ENCODE measurements at places on chromosomes 5 and 9.
A peak's percentile ranks its signal among the peaks of the same experiment; 100 is the strongest.

DNA sequence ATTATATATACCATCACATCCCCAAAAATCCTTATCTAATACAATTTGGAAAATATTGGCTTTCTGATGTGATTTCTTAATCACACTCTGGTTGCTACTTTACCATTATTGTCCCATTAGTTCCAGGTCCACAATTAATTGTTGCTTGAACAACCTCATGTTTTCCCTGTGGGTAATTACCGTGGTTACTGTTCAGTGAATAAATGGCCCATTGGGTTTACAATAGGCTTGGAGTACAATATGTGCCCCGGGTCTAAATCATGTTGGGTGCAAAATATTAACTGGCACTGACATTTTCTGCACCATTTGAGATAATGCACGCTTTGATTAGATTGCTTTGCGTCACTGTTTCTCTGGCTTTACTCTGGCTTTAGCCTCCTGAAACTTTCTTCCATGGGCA lies 163.7 kb downstream of the GABBR2 start:
- DNase-seq = peak; percentile 44

- no peak for DNase-seq
These were observed 42.5 kb upstream of the RASGRF2 start for GRCh38 chr5:80917631-80918030.

GRCh38 chr5:65480306-65480865 lies 1.3 kb downstream of the ADAMTS6 start:
- DNase-seq = peak; percentile 77

- DNase-seq = no peak
These were observed 21.5 kb downstream of the PALM2AKAP2 start for GRCh38 chr9:109801484-109801883.

GRCh38 chr5:93236807-93237421 lies 344.1 kb downstream of the NR2F1-AS1 start:
- DNase-seq = no peak

DNA sequence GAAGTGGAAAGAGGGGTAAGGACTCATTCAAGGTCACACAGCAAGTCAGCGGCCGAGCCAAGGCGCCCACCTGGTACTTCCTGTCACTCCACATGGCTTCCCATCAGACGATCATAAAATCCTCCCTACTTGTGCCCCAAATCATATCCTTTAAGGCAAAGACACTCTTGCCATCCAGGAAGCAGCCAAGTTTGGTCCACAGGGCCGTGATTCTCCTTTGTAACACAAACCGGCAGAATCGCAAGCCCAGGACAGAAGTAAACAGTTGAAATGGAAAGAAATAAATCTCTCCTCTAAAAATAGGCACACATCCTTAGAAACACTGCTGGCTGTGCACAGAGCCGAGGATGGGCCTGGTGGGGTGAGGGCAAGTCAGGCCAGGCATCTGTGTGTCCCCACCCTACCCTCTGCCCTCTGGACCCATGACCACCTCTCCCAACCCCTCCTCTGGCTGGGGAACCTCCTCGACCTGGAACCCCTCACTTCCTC lies 30.5 kb downstream of the TMOD1 start:
- no peak for DNase-seq

DNA sequence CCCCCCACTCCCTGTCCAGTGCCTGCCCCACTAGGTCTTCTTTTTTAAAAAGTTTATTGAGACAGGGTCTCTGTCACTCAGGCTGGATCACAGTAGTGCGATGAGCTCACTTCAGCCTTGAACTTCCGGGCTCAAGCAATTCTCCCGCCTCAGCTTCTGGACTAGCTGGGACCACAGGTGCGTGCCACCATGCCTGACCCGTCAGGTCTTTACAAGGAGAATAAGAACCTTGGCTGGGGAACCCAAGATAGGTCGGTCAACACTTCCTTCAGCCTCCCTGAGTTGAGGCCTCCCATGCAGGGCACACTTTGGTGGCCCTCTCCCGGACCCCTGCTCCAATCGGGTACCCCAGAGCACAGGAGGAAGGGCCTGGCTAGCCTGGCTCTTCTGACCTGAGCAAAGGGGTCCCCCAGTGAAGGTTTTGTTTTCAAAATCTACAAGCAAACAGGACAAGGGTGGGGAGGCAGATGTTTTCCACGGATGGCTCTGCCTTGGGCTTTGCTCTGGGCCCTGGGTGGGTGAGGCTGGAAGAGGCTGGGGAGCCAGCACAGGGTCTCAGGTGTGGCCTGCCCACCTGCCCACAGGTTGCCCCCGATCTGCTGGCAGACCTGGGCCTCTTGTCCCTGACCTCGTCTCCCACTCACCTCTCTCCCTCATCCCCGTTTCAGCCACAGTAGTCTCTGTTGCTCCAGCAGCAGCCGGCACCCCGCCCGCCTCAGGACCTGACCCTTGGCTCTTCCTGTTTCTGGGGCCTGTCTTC lies 108.7 kb upstream of the PHYKPL start:
- DNase-seq = no peak

- no peak for DNase-seq
These were observed 58.3 kb upstream of the NOTCH1 start for GRCh38 chr9:136603901-136604814.

DNA sequence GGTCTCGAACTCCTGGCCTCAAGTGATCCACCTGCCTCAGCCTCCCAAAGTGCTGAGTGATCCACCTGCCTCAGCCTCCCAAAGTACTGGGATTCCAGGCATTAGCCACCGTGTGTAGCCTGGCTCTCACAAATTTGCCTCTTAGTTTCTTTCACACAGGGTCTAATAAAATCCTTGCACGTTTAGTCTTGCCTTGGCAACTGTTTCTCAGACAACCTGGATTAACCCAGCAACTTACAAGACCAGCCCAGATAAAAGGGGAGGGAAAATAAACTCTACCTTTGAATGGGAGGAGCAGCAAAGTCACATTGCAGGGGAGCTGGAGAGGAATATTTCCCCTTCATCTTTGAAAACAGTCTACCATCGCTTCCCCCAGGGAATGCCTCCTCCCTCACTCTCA lies 29.3 kb upstream of the GNA14 start:
- DNase-seq = peak; percentile 31

- peak; percentile 52 for DNase-seq
These were observed 16.8 kb downstream of the NIPAL4 start for GRCh38 chr5:157476702-157477408.

GRCh38 chr9:76691517-76692313 lies 72.5 kb upstream of the PCA3 start:
- peak; percentile 87 for DNase-seq

- DNase-seq = no peak
These were observed 9.1 kb downstream of the BRD3 start for GRCh38 chr9:134058716-134059115.

Data from brain (organoid and tissue), 16 donors.